ENCODE measurements at places on chromosomes 16 and 17. TPM values are rescaled to one million over a fixed set of nuclear protein-coding genes. Genes with fewer than 3 reads are reported as not detected.

The MYL4 gene
- total RNA-seq = not detected

The PDIA2 gene
- not detected for total RNA-seq

- peak; percentile 40 for DNase-seq
Observed at GRCh38 chr17:2705263-2705662, 6.3 kb downstream of the CLUH start.

GRCh38 chr17:68190495-68190894 lies 57.3 kb upstream of the AMZ2 start:
- DNase-seq = no peak

- no peak for DNase-seq
Observed at GRCh38 chr17:76867578-76868175, 527 bp upstream of the MGAT5B start.

DNA sequence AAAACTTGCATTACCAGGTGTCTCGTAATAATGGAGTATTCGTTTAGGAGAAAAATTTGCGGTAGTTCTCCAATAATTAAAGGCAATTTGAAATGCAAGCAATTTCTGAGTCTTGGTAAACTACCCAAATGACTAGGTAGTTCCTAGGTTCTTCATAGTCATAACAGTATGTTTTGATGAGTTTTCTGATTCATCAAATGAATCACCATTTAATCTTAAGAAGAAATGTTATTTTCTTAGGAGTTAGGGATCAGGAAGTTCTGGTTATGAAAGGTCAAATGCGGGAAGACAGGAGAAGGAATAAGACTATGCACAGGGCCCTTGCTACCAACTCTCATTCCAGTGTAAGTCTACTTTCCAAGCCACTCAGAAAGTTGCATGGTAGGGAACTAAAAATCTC lies 221.5 kb upstream of the SOX9 start:
- DNase-seq = no peak

- DNase-seq = no peak
Observed at GRCh38 chr16:3074860-3075522, 9.6 kb downstream of the IL32 start.

DNA sequence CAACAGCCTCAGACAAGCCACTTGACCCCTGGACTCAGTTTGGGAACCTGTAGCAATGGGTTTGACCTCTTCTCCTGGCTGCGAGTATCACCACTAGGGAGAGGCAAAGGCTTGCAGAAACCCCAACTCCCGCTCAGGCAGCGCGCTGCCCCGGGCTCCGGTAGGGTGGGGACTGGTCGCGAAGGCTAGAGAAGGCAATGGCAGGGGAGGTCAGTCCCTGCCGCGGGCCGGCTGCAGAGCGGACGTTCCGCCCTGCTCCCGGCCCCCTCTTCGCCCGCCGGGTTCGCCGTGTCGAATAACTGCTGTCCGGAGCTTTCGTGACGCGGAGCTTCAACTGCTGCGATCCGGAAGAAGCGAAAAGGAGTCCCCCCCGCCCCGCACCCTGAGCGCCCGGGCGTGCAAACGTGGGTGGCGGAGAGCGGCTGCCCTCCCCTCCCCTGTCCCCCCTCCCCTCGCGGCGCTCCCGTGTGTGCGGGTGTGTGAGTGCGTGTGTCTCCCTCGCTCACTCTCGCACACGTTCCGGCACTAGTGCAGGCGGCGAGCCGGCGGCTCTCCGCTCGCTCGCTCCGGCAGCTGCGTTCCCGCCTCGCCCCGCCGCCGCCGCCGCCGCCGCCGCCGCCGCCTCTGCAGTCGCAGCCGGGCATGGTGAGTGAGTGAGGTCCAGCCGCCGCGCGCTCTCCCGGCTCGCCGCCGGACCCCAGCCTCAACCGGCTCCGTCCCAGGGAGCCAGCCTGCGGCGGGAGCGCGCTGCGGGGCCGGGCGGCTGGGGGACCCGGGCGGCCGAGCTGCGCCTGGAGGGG lies 772 bp upstream of the SHISA6 start:
- DNase-seq = no peak

Measured in right lobe of liver (tissue), 6 donors.